Stimulated activated CD8-positive, alpha-beta memory T cell treated with anti-CD3 and anti-CD28 coated beads, Interleukin-4, amount 100 ng/mL, for 1 hour (primary cell): ENCODE measurements at places on chromosomes 4 and X.
A peak's percentile ranks its signal among the peaks of the same experiment; 100 is the strongest.

GRCh38 chr4:40927074-40927473 lies 177.3 kb downstream of the NSUN7 start:
- no peak for DNase-seq

DNA sequence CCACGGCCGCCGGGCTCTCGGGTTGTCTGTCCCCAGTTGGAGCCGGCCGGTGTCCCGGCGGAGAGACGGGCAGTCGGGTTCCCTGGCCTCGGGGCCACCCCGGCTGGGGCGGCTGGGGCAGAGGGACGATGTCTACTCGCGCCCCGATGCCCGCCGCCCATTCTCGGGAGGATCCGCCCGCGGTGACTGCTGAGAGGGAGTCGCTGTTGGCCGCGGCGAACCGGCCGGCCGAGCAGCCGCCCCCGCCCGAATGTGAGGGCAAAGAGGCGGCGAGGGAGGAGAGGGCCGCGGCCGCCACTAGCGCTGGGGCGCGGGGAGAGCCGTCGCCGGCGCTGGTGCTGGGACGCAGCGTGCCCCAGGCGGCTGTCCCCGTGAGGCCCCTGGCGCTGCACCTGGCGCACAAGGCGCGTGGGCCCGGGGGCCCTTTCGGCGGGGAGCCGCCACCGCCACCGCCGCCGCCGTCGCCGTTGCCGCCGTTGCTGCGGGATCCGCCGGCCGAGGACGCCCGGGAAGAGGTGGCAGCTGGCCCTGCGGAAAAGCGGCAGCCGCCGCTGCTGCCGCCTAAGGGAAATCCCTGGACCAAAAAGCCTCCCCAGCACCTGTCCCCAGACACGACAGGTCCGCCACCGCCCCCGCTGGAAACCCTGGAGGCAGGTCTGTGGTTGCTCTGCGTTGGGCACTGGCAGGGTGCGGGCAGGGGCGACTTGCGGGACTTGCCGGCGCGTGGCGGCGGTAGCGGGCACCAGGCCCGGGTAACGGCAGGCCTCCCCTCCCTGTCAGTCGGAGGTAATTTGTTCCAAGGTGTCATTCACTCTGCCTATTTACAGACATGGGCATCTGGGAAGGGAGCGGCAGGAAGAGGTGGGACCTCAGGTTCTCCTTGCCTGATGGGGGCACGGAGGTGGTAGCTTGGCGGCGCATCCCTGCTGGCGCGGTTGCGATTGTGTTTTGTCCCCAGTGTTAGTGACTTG lies 739 bp downstream of the LARP1B start:
- peak; percentile 31 for DNase-seq

DNA sequence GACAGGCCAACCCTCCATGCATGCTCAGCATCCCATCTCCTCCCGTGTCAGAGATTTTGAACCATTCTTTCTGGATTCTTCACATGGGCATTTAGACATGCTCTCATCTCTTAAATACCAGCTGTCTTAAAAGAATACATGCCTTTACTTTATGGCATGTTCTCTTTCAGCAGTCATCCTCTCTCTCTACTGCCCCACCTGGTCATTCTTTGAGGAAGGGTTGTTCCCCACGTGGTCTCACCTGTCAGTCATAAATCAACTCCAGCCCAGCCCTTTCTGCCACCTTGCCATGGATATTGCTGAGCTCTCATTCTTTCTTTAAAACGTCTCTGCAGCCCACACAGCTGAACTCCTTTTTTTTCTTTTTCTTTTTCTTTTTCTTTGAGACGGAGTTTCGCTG lies 111.3 kb downstream of the ARHGAP10 start:
- no peak for DNase-seq

DNA sequence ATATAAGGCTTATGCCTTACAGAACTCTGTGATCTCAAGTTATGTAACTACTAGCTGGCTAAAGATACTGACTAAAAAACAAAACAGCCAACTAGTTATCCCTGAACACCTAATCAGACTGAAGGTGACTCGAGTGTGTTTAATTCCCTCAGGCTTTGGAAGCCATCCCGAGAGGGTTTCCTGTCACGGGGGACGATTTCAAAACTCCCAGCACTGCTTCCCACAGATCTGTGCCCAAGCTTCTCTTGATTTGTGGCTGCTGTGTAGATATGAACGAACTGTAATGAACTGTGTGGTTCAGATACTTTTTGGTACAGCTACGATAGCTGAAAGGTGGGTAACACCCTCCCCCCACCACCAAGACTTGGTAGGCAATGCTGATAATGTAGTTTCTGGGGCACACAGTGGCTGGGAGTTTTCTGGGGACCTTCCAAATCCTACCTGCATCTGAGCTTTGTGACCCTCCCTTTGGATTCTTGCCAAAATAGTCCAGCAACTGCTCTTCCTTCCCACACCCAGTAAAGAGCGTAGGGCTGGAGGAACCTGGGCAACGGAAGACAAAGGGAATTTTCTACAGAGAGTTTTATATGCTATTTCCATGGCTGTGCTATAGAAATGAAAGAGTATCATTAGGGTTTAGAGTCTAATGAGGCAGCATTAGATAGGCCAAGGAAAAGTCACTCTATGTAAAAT lies 148.8 kb downstream of the MGST2 start:
- DNase-seq = no peak

DNA sequence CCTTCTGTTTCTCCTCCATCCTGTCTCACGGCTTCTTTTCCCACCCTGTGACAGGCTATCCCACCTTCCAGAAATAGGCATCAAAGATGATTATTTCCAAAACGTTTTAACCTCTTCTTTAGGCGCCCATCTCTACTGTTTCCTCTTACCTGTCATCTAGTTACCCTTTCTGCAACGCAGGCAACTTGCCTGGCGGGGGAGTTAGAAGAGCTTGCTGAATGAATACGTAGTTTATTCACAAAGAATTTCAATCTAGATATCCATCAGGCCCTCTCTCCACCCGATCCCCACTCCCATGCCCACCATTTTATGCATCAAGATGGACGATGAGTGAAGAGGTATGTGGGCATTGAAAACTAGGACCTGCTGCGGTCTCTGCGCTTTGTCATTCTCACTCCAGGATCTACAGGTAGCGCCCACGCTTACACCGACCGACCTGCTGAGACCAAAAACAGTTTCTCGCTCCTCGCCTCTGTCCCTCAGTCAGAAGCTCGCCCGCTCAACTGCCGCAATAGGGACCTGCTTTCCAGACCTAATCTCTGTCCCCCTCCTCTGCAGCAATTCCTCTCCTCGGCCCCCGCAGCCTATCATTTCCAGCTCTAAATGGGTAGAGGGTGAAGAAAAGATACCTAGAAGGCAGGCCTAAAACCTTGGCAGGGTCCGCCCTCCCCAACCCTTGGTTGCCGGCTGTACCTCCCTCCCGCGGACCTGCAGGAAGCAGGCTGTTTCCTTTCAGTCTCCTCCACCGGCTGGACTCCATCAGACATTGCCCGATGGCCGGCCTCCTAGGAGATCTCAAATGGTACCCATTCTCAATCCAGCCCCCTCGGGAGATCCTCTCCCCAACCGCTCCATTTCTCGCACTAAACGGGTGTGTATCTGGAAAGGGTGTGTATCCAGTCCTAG lies 624 bp downstream of the BEX5 start:
- DNase-seq = no peak

DNA sequence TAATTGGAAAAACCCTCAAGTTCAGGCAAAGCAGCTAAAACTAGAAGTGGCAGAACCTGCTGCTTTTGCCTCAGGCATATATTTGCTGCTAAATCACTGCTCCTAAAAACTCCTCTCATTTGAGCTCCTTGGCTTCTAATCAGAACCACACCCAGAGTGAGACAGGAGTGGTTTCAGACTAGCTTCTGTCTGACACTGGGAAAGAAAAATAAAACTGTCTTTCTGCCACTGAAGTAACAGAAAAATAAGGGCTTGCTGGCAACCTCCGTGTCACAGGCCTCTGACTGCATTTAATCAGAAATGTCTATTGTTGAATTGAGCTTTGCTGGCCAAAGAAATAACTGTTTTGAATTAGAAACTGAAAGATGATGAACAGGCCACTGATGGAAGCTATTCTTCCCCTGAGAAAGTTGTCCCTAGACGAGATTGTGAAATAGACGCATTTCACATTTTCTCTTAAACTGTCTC lies 52.1 kb upstream of the RAP2C start:
- DNase-seq = no peak

- no peak for DNase-seq
Measured at GRCh38 chr4:108570993-108571569, 49.3 kb upstream of the RPL34 start.
